Stimulated activated CD4-positive, alpha-beta T cell treated with anti-CD3 and anti-CD28 coated beads, Interleukin-1b, Interleukin-23, amount 100 ng/mL, for 1 hour (primary cell): ENCODE measurements at places on chromosomes 5 and 9.

DNA sequence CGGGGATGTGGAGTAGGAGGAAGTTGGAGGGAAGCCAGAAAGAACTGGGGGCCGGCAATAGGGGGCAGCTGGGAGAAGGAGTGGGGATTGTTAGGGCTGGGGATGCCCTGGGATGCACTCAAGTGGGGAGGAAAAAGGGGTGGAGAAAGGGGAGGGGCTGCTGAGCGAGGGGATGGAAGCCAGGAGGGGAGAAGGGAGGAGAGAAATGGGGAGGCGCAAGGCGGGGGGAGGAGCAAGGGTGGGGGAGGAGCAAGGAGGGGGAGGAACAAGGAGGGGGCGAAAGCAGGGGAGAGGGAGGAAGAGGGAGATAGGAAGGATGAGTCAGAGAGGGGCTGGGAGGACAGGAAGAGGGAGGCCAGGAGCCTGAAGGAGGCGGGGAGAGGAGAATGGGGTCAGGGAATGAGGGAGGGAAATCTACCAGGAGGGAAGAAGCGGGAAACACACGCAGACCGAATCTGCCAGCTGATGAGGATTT lies 1.6 kb downstream of the IRX4 start:
- DNase-seq, result no peak

DNA sequence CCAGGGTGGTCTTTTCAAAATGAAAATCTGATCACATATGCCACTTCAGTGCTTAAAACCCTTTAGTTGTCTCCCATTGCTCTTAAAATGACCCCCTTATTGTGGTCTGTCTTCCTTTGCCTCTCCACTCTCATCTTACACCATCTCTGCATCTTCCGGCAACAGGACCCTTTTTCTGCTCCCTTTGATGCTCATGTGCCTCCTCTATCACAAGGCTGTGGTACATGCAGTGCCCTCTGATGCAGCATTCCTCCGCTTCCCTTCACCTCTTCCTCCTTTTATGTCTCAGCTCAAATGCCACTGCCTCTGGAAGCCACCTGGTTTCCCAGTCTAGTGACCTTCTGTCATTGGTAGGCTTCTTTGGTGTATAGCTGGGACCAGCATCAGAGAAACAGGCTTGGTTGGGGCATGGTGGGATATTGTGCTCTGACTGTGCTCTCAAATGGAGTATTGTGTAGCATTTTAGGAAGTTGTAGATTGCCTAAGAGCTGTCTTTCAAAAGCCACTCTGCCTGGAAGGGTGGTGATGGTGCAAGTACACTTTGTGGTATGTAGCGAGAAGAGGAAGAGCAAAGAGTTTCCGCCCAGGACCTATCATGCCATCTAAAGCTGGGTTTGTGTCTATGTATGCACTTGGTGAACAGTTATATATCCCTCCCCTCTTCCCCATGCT lies 28.1 kb downstream of the ARHGAP26 start:
- DNase-seq, result no peak

- no peak for DNase-seq
These were observed 747.0 kb upstream of the CDH6 start for GRCh38 chr5:30446456-30446855.

DNA sequence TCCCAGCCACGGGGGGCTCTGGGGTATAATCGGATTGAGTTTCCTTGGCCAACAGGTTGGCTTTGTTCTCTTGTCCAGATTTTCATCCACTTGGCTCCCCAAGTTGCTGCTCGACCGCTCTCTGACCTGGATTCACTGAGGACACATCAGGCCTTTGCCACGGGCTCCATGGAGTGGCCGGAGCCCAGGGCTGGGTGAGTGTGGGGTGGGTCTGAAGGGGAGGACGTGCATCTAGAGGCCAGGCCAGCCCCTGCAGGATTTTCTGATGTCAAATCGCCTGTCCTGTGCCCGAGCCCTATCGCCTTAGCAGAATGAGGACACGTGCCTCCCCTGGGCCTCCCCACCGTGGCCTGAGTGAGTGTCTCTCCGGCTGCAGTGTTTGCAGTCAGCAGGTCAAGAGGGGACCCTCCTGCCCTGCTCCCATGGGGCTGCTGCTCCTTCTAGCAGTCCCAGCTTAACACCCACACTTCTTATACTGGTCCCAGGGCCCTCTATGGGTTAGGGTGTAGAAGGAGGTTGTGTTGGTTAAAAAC lies 89.1 kb upstream of the BOD1 start:
- no peak for DNase-seq

GRCh38 chr9:70615464-70616138 lies 201.1 kb upstream of the KLF9 start:
- DNase-seq, result no peak

DNA sequence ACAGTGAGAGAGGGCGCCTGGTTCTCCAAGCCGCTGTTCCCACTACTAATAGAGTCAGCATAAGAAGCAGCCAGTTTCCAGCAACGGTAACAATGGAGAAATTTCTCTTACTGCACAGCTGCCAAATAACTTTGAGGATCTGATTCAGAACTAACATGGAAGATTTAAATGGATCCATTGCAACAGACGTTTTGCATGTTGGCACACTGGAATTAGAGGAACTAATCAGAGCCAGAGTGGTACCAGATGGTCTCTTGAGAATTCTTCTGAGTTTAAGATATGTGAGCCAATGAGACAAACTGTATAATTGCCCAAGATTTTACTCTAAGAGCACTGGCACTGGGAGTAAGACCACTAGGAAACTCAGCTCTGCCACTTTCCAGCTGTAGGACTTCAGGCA lies 186.5 kb downstream of the EFNA5 start:
- no peak for DNase-seq

DNA sequence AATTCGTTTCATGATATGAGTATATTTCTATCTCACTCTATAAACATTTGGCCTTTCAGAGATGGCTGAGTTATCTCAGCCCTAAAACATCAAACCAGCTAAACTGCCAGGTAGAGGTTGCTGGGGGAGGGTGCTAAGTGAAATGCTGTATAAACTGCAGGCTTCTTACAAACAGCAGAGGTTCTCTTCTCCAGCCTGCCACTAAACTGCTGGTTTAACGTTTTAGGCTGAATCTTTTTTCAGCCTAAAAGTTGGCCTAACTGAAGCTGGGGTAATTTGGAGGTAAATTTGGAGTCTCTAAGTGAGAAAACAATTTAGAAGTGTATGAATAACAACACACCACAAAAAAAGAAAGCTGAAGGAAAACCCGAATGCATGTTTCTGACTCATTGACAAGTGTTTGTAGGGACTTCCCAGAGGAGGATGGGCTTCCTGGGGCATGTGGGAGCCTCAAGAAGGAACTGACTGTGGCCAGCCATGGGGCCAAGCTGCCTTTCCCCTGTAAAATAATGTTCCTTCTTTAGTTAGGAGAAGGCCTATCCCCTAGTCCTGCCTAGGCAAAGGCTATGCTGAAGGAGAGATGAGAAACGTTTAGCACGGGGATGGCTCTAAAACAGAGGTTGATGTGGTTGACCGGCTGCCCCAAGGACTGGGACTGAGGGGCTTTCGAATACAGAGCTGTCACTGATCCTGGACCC lies 44.3 kb downstream of the SLC28A3 start:
- DNase-seq, result no peak

GRCh38 chr5:87277279-87277835 lies 9.7 kb downstream of the RASA1 start:
- DNase-seq, result no peak
